ENCODE measurements at places on chromosomes 6 and 20.

GRCh38 chr6:128271527-128271926, 248.9 kb downstream of the PTPRK start:
- DNase-seq: no peak

- no peak for DNase-seq
These were observed 73.7 kb downstream of the LYRM2 start for GRCh38 chr6:89564752-89565427.

GRCh38 chr6:88311561-88311960, 145.4 kb upstream of the CNR1 start:
- DNase-seq: no peak

DNA sequence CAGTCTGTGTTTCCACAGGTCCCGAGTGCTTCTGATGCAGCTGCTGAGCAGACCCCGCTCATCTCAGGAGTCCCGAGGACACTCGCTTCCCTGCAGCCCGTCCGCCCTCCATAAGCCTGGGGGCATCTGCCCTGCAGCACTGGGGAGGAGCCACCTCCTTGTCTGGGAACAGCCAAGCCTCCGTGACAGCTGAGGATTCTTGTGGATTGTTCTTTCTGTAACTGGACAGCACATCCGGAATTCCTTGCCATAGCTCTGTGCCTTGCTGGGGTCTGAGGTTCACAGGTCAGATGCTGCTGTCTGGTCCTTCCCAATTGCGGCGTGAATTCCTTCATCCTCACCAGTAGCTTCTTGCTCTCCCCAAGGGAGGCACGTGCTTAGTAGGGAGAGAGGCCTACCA, 38.4 kb upstream of the FNDC1 start:
- peak; percentile 72 for DNase-seq

GRCh38 chr6:71373943-71374342, 85.3 kb downstream of the OGFRL1 start:
- DNase-seq: no peak

DNA sequence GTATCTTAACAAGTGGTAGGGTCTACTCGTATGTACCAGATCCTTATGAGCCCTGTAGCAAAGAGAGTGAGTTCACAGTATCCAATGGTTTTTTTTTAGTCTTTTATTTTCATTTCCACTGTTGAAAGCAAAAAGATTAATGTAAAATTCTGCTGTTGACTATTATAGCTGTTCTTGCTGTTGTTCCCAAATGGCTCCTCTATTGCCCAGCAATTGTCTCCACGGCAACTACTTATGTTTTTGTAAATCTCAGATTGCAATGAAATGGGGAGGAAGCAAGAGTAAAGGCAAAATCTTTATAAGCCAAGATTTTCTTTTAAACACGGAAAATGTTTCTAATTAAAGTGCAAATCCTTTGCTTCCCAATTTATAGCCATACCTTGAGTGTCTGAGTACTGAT, 406.1 kb downstream of the EPM2A start:
- DNase-seq: no peak

GRCh38 chr6:44593539-44593944, 206.0 kb downstream of the CDC5L start:
- DNase-seq: peak; percentile 99

DNA sequence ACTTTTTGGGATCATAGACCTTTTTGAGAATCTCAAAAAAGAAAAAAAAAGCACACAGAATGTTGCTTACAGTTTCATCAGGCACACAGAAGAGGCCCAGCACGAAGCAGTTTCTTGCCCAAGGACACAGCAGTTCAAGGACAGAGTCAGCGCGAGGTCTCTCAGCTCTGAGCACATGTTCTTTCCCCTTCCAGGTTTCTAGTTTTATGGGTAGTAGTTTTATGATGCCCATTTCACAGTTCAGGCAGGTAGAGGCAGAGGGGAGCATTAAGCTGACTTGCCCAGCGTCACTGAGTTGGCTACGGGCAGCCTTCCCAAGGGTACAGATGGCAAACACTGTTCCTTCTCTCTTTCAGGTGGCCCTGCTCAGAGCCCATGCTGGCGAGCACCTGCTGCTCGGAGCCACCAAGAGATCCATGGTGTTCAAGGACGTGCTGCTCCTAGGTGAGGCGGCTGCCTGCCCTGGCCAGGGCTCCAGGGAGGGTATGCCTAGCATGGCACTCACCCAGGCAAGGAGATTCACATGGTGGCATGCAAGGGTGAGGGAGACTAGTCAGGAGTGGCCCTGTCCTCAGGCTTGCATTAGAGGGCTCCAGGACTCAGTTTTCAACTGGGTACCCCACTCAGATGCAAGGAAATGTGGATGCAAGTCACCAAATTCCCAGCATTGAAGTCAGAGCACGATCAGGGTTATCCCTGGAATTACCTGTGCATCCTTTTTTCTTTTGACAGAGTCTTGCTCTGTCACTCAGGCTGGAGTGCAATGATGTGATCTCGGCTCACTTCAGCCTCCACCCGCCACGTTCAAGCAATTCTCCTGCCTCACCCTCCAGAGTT, 57.4 kb upstream of the TTPAL start:
- no peak for DNase-seq

DNA sequence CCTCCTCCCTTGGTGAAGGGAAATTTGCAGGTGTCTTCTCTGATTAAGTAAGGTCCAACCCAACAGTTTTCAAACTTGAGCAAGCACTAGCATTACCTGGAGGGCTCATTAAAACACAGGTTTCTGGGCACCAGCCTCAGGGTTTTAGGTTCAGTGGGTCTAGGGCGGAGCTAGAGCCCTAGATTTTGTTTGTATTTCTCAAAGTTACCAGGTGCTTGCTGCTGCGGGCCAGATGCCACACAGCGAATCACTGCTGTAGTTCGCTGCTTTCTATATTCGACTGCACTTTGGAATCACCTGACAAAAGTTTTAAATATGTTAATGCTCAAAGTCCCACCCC, 869 bp downstream of the COL21A1 start:
- DNase-seq: no peak

- DNase-seq: no peak
These were observed 33.0 kb upstream of the HFE start for GRCh38 chr6:26053992-26054780.

DNA sequence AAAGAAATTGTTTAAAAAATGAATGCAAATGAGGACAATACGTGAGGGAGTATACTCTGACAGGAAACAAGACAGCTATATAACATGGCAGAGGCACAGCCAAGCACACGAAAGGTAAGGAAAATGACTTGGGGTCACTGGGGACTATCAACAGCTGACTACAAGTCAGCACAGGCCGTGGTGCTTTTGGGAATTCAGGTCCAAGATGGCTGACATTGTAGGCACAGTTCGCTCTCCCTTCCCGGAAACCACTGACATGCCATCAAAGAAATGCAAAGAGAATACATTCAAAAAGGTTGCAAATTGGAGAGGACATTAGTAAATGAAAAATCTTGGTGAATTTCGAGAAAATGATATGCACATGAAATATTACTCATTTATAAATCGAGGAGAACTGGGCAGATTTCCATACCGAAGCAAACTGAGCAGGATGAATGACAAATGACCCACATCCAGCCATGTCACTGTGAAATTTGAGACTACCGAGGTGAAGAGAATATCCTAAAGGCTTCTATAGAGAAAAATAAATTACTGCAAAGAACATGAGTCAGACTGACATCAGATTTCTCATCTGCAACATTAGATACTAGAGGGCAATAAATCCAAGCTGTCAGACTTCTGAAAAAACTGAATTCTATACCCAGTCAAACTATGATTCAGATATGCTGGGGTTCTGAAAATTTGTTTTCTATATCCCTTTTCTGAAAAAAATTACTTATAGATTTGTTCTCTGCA, 391.1 kb downstream of the BTBD9 start:
- DNase-seq: peak; percentile 36

GRCh38 chr6:165664559-165665383, 1.7 kb upstream of the PDE10A start:
- DNase-seq: peak; percentile 64

- DNase-seq: no peak
These were observed 32.4 kb downstream of the OR2B2 start for GRCh38 chr6:27879837-27880236.
